Activated naive CD4-positive, alpha-beta T cell (primary cell): ENCODE measurements at places on chromosomes 1 and 21.

DNA sequence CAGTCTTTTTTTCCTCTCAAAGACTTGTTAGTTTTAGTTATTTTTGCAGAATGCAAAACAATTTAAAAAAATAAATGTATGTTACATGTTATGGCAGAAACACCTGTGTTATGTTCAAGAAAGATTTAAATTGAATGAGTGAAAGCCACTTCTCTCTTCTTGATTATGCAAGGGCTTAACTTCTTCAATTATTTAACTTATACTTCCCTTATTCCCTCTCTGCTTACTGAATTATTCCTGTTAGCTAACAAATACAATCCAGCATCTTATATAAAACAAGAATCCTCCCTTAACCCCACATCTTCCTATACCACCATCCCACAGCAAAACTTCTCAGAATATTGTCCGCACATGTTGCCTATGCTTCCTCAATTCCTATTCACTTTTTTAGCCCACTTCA, 10.7 kb upstream of the FCER1A start:
- no peak for DNase-seq

GRCh38 chr1:75731881-75732280, 7.4 kb downstream of the ACADM start:
- DNase-seq: no peak

- no peak for DNase-seq
Measured at GRCh38 chr21:14771593-14771992, 225.5 kb upstream of the SAMSN1 start.

DNA sequence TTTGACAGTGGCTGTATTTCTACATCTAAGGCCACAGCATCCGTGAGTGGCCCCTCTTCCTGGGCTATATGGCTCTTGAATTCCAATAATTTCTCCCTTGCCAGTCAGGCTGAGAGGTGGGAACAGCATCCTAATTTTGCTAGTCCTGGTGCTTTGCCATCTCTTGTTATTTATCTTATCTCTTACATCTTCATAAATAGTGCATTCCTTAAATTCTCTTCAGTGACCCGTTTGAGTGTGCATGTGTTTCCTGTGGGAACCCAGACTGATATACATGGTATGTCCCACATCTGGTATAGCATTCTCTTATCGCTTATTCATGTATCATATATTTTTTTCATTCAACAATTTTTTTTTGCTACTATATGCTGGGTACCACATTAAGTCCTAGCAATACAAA, 9.9 kb downstream of the S100A11 start:
- DNase-seq: no peak

DNA sequence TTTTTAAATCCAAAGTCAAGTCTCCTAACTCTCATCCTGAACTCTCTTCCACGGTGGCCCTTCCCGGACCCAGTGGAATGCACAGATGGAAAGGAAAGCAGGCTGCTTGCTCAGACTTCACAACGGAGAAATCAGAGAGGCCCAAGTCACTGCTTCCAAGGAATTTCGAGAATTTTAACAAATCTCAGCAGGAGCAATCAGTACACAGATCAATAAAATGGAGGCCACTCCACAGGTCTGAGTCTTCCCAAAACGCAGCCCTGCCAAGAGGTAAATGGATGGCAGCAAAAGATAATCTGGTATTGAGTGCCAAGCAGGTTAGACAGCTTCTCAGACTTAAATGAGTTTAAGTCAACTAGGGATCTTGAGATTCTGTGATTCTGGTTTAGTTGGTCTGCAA, 81.1 kb upstream of the TIAM1 start:
- DNase-seq: no peak

- DNase-seq: no peak
Measured at GRCh38 chr1:150444232-150444631, 43.0 kb upstream of the TARS2 start.

GRCh38 chr1:20307026-20307425, 16.4 kb downstream of the VWA5B1 start:
- DNase-seq: no peak

DNA sequence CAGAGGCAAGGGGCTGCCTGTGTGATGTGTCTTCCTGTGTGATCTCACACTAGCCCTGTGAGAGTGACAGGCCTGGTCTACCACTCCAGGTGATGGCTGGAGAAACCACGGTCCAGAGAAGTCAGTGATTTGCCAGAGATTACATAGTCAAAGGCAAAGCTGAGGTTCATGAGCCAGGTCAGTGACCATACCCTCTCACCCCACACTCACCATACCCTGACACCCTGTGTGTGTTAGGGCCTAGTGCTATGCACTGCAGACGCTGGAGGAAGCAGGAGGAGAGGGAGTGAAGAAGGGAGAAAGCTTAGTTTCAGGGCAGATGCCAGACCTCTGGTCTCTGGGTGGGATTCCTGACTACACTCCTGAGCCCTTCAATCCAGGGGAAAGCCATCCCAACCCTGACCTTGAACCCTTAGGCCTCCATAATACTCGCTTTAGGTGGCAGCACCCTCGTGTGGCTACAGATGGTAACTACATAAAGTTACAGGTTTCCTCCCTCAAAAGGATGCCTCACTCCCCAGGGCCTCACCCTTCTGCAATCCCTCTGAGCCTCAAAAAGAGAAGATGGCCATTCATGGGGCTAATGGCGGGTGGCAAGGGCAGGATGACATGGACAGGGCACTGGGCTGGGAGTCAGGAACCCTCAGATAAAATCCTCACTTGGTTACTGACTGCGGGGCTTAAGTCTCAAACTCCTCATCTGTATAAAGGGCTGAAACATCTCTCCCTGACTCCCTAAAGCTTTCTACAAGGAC, 20.8 kb upstream of the SDC3 start:
- no peak for DNase-seq

- no peak for DNase-seq
Measured at GRCh38 chr1:157132616-157133167, 5.5 kb downstream of the ETV3 start.

DNA sequence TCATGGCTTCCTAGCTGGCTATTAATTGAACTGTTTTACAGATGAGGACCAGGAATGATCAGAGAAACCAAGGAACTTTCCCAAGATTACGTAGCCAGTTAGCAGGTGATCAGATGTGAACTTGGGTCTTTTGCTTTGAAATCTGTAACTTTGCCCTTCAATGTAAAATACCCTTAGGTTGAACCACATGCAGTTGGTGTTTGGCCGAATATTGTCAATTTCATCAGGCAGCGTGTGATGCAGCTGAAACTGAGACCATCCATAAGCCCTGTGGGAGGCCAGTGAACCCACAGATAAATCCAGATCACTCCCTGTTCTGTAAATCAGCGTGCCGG, 150.8 kb downstream of the ETS2 start:
- no peak for DNase-seq

DNA sequence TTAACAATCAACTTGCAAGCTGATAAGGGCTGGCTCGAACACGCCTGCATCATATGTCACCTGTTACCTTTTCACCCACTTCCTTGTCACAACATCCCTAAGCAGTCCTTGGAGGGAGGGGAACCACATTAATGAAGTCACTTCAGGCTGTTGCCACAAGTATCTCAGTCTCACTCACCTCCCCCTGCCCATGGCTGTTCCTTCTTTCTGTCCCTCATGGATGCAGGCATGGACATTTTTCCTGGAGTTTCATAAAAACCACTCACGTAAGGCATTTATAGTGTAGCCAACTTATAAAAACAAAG, 76.8 kb upstream of the ANGPTL1 start:
- DNase-seq: no peak

- DNase-seq: no peak
Measured at GRCh38 chr1:36204347-36204909, 19.8 kb upstream of the THRAP3 start.

DNA sequence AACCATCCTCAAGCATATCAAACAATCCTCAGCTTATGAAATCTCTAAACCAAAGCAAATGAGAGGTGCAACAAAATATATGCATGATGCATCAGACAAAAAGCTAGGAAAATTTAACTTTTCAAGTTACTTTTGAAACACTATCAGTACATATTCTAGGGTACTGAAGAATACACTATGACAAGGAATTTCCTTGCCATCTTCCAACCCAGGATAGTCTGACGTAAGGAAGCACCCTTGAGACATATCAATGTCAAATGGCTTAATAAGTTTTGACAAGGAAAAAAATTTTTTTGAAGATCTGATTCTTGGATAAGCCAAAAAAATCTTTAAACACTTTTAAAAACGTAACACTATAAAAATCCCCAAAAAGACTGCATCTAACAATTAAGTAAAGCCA, 64.9 kb downstream of the KIFAP3 start:
- no peak for DNase-seq

DNA sequence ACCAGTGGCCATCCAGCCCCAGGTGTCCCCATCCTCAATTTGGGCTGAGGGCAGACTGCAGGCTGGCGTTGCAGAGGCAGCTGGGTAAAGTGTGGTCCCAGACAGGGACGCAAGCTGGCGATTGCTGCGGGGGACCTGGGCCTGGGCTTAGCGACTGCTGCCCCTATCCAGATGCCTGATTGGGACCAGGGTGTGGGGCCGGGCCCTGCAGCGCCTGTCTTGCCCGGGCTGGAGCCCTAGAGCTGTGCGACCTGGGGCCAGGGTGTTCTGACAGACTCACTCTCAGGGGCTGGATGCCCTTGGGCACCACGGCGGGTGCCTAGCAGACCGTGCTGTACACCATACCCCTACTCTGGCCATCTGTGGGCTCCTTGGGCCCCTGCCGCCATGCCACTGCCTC, 16.2 kb upstream of the FAAP20 start:
- DNase-seq: no peak

DNA sequence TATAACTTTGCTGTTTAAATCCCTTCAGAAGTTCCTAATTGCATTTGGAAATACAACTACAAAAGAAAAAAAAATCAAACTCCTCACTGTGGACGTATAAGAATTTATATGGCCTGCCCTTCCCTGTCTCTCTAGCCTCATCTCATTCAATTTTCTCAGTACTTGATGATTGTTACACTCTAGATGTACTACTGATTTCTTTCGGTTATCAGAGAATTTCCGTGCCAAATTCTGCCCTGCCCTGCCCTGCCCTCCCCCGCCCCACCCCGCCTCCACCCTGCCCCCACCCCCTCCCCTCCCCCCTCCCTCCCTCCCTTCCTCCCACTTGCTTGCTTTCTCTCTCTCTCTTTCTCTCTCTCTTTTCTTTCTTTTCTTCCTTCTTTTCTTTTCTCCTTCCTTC, 71.7 kb upstream of the MPC2 start:
- no peak for DNase-seq

- DNase-seq: no peak
Measured at GRCh38 chr1:11769274-11769673, 7.3 kb downstream of the C1orf167 start.

DNA sequence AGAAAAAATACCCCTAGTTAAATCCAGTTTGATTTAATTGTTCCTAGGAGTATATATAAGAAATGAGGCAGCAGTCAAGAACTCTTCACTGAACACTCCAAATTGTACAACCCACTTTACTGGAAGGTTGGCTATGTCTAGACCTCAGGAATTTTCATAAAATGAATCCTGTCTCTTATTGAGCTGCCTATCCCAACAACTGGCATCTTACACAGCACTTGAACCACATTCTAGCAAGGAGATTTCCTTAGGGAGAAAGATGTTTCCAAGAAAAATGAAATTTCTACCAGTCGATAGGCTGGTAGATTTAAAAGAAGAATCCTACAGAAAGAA, 16.3 kb downstream of the RNF19B start:
- DNase-seq: no peak

DNA sequence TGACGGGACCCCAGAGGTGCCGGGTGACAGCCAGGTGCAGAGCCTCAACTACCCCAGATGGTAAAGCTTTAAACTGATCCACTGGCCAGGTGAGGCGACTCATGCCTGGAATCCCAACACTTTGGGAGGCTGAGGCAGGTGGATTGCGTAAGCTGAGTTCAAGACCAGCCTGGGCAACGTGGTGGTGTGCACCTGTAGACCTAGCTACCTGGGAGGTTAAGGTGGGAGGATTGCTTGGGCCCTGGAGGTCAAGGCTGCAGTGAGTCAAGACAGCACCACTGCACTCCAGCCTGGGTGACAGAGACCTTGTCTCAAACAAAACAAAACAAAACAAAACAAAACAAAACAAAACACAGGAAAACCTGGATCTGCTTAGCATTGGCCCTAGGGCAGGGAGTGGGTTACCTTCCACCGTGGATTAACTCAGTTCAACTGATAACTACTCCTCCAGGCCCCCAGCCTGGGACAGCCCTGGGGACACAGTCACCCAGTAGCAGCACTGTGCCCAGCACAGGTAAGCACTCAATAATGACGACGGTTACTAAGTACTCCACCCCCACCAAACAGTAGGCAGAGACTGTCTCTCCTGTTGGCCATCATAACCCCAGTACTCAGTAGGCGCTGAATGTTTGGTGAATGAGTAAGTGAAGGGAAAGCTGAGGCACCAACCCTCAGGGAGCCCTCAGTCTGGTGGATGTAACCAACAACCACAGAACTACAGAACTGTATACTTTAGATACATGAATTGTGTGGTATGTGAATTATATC, 21.6 kb downstream of the SLC66A1 start:
- DNase-seq: no peak

GRCh38 chr1:221858818-221859611, 117.1 kb upstream of the DUSP10 start:
- DNase-seq: no peak

- DNase-seq: no peak
Measured at GRCh38 chr1:96059736-96060135, 661.8 kb upstream of the PTBP2 start.

DNA sequence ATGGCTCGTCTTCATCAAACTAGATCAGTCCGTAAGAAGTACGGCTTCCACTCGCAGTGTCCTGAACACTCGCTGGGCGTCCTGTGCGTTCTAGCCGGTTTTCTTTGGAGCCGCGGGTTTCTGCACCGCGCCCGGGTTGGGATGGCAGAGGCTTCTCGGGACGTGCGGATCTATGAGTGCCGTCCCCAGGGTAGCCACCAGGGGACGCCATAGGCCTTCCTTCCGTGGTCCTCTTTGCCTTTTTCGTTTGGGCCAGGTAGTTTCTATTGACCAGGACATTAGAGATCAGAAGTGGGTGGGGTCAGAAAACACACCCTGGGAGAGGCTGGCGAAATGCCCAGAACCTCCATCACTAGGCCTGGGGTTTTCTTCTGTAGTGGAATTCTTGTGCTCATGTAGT, 273.8 kb downstream of the FAM72C start:
- DNase-seq: no peak

GRCh38 chr1:39727221-39727931, 11.3 kb upstream of the PPIE start:
- no peak for DNase-seq

- DNase-seq: no peak
Measured at GRCh38 chr1:6770751-6771440, 14.4 kb upstream of the CAMTA1 start.

DNA sequence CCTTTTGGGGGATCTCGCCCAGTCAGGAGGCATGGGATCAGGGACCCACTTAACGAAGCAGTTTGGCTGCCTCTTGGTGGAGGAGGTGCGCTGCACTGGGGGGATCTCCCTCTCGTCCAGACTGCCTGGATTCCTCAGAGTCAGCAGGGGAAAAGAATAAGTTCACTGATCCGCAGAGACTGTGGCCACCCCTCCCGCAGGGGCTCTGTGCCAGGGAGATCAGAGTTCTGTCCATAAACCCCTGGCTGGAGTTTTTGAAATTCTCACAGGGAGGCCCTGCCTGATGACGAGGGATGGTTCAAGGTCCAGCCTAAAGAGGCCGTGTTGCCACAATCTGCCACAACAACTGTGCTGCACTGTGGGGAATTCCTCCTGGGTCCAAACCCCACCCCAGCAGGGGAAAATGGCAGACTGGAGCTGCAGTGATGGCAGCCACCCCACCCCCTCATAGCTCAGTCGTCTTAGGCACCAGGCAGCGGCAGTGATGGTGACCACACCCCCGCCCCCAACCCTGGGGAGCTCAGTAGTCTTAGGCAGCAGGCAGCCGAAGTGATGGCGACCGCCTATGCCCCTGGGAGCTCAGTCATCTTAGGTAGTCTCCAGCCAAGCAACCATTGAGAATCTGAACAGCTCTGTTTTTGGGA, 273.8 kb upstream of the USP25 start:
- no peak for DNase-seq
